ENCODE measurements at places on chromosomes 3 and 15.

DNA sequence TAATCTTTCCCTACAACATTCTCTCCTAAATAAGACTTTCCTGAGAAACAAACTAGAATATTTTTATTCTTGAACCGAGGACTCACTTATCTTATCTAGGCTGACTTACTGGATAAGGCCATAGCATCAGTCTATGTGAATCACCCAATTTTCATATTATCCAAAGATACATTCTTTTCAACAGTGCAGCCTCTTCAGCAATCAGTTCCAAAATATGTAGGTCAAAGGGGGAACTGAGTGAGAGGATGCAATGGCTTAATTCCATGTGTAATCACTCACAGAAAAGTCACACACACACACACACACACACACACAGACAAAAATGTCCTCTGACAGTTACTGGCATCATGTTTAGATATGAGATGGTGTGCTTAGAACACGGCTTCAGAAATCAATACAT, 31.5 kb upstream of the MECOM start:
- DNase-seq, result no peak

- peak; percentile 95 for DNase-seq
Measured at GRCh38 chr3:27311400-27311799, 57.8 kb downstream of the NEK10 start.

DNA sequence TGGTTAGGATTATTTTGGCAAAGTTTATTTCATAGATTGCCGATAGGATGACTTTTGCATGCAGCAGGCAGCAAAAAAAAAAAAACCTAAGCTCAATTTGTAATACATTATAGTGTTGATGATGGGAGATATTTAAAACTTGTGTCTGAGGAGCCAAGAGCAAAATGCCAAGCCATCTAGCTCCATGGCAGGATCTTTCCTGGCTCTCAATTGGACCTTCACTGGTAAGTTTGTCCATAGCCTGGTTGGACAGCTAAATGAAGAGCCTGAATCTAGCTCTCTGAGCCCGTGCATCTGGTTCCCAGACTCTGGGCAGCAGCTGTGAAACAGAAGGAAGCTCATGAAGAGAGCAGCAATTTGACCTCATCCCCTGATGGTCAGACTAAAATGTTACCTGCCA, 17.5 kb downstream of the STAC start:
- no peak for DNase-seq

DNA sequence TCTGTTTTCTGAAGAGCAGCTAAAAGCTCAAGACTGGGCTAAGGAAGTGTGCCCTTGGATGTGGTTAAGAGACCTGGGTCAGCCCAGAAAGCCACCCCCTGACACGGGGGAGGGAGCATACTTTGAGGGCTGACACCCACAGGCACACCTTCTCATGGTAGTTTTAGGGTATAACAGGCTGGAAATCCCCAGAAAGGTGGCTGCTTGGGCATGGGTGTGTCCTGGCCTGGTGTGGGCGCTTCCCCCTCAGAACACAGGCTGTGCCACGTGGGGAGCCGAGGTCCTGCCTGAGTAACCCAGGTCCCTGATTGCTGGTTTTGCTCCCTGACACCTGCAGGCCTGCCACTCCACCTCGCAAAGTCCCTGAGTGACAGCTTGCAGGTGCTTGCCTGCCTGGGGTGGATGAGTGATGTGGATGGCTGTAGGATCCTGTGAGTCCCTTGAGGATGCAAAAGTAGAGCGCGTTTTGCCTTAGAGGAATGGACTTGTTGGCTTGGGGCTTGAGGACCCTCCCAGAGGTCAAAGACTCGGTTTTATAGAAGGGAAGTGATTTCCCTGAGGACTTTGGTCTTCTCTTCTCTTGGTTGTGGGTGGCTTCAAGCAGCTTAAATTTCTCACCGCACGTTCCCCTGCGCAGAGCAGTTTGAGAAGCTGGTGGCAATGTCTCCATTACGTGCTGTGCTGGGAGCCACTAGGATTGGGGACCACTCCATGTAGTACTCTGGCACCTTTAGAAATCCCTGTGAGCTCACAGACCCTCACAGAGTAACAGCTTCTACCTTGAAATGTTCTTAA, 94.4 kb downstream of the DNASE1L3 start:
- DNase-seq, result no peak

DNA sequence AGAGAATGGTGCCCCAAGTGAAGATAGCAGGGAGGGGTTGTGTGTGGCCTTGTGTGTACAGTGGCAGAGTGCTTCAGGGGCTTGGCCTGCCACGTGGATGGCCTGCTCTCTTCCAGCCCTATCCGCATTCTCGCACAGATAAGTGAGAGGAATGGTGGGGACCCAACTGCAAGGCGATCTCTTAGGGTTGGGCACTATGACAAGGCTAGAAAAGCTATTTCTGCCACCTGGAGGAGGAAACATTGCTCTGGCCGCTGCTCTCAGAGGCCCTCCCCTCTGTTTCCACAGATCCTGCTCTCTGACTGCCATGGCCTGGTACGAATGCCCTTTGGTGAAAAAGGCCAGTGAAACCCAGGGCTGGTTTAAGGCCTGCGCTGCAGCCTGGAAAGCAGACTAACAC, 20.6 kb downstream of the EEFSEC start:
- DNase-seq, result no peak

GRCh38 chr3:184320104-184320445, 5.7 kb downstream of the EIF4G1 start:
- DNase-seq, result peak; percentile 75

GRCh38 chr3:14331251-14331650, 71.2 kb upstream of the SLC6A6 start:
- DNase-seq, result no peak

- no peak for DNase-seq
Measured at GRCh38 chr3:82596805-82597204, 835.4 kb upstream of the GBE1 start.

DNA sequence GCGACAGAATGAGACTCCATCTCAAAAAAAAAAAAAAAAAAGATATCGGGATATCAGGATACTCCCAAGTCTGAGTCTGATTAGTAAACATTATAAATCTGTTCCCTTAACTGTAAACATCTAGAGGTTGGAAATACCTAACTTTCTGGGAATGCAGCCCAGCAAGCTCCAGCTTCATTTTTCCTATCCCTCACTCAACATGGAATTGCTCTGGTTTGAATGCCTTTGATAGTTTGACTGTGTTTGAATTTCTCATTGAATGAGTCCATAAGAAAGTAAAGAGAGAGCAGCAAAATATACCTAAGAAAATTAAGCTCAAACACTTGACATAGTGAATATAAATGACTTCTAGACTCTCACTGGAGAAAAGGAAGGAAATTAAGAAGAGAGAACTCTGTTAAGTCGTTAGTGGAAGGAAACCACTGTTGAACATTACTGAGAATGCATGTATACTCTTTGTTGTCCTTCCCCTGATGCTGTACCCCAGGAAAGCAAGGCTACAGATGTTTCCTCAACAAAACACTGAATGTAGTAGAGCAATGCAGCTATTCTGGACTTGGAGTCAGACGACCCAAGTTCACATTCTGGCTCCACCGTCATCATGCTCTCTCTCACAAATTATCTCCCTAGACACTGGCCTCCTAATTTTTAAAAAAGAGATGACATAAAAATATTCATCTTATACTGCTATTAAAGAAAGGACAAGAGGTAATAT, 62.4 kb downstream of the CD200 start:
- no peak for DNase-seq

DNA sequence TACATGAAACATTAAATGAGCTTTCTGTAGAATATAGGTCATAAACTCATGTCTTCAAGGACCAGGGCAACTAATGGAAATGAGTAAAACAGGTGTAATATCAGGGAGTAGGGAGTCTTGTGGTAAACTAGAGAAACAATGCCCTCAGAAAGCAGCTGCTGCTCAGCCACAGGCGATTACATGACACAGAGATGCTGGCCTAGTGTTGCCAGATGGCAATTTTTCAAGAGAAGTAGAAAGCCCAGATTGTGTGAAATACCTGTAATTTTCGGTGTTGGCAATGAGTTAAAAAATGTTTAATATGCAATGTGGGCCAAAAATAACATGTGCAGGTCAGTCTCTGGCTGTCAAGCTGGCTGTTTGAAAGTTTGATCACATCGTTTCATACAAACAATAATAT, 23.4 kb downstream of the NCEH1 start:
- DNase-seq, result no peak

GRCh38 chr3:46923559-46924350, 46.2 kb downstream of the PTH1R start:
- no peak for DNase-seq

GRCh38 chr3:143850877-143851276, 2.6 kb upstream of the SLC9A9 start:
- no peak for DNase-seq

- DNase-seq, result no peak
Measured at GRCh38 chr3:146823622-146824021, 218.5 kb upstream of the PLSCR5 start.

DNA sequence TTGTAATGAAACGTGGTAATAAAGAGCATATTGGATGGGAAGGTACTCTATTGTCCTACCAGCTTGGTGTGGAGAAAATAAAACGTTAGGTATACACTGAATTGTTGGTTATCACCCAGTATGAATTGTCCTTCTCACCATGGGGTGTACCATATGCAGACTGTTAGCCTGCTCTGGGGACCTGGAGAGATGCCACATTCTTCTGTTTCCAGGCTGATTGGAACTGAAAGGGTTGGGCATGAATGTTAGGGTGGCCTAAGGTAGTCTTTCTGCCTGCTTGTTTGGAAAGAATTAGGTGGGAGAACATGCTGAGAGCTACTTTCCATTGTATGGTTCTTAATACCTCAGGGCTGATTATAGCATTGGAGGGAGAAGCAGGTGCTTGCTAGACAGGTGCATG, 340.6 kb downstream of the PTPRG start:
- no peak for DNase-seq

DNA sequence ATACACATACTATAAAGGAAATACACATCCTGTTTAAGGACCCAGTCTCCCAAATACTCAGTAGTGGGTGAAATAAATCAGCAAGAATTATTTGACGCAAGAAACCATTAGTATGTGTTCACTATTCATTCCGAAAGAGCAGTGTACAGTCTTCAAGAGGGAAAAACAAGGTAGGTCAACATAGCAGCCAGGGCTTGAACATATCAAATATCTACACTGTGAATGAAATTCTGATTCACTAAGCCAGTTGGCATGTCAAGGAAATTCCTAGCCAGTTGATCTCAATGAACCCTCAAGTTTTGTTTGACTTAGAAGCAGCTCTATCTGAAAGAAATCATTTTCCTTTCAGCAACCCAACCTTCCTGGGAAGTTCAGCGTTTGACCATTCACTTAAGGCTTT, 99.0 kb downstream of the CNTN3 start:
- no peak for DNase-seq

- DNase-seq, result peak; percentile 71
Measured at GRCh38 chr3:39260957-39261356, 18.9 kb downstream of the CX3CR1 start.

- peak; percentile 7 for DNase-seq
Measured at GRCh38 chr3:62051506-62051905, 321.8 kb downstream of the FEZF2 start.

DNA sequence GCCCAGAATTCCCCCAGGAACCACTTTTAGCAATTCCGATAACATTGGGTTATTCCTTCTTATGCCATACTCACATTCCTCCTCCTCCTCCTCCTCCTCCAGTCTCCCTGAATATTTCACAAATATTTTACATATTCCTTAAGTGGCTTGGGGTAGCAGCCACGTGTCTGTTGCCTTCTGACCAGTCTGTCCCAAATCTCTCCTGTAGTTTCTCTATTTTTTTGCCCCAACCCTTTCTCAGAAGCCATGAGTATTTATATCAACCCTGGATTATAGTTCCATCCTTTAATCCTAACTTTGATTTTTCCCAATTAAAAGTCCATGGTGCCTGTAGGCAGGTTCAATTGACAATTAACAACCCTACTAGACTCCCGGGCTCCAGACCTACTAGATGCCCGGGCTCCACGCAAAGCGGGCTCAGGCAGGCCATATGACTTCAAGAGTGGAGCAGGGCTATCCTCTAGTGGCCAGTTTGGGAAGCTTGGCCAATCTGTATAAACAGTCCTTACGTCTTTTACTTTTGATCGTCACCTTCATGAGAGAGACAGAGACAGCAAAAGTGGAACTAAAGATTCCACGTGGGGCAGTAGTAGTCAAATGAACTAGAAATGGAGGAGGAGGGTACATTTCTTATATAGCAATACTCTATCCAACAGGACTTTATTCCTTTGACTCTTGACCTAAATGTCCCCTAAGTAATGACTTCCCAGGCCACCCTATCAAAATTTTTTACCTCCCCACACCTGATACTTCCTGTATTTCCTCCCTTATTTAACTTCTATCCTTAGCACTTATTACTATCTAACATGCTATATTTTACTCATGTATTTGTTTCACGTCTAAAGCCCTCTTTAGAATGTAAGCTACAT, 69.7 kb downstream of the USF3 start:
- peak; percentile 65 for DNase-seq

DNA sequence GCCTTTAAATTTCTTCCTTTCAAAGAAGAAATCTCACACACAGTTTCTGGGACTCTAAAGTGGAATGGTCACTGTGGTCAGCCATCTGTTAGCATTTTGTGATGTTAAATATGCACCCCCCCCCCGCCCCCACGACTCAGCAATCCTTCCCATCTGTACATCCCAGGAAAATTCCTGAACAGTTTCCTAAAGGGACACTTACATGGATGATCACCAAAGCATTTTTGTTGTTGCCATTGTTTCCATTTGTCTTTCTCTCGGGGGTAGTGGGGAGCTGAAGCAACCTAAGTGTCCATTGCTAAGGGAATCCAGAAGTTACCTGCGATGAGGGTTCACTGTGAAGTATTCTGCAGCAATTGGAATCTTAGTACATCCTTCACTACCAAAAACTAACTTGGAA, 71.4 kb downstream of the TAFA4 start:
- no peak for DNase-seq

- no peak for DNase-seq
Measured at GRCh38 chr3:115996420-115997108, 373.3 kb downstream of the GAP43 start.

GRCh38 chr3:112116748-112117186, 16.3 kb downstream of the GCSAM start:
- DNase-seq, result no peak

DNA sequence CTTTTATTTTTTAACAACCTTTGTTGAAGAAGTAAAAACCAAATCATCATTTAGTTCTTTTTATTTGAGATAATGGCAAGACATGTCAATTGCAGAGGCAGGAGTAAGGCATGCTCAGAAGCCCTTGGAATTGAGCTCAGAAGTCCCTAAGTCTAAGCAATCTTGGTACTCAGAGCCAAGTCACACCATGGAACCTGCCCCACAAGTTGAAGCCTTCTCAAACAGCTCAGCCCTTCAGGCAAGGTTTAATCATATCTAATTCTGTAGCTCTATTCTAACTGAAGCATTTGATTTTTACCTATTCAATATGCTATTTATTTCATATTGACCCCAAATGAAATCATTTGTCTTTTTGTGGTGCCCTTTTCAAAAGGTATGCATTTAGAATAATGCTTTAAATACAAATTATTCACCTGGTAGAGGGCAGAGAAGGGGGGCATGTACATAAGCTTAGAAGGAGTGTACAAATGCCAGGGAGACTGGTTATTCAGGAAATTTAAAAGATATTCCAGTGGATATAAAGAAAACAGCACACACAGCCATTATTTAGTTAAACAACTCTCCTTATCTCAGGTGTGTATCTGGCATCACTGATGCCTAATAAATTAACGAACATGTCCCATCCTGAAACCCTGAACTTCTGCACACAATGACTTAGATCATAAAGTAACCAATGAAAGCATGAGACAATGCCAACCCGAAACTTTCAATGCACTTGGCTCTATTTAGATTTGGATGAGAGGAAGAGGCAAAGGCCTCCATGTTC, 26.2 kb upstream of the TOP2B start:
- no peak for DNase-seq
